ENCODE measurements at places on chromosomes 4 and X.

DNA sequence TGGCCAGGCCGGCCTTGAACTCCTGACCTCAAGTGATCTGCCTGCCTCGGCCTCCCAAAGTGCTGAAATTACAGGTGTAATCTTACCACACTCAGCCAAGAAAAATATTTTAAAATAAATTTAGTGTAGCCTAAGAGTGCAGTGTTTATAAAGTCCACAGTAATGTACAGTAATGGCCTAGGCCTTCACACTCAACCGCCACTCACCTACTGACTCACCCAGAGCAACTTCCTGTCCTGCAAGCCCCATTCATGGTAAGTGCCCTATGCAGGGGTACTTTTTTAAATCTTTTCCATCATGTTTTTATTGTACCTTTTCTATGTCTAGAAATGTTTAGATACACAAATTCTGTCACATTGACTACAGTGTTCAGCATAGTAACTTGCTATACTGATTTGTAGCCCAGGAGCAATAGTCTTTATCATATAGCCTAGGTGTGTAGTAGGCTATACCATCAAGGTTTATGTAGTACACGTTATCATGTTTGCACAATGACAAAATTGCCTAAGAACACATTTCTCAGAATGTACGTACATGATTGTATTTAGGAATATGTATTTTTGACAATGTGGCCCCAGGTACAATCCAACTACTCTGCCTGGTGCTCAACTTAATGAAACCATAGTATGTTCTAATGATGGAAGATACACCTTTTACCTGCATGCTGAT, 455.2 kb downstream of the PCDH7 start:
- DNase-seq = no peak

GRCh38 chr4:182770996-182771514, 146.1 kb downstream of the DCTD start:
- no peak for DNase-seq

DNA sequence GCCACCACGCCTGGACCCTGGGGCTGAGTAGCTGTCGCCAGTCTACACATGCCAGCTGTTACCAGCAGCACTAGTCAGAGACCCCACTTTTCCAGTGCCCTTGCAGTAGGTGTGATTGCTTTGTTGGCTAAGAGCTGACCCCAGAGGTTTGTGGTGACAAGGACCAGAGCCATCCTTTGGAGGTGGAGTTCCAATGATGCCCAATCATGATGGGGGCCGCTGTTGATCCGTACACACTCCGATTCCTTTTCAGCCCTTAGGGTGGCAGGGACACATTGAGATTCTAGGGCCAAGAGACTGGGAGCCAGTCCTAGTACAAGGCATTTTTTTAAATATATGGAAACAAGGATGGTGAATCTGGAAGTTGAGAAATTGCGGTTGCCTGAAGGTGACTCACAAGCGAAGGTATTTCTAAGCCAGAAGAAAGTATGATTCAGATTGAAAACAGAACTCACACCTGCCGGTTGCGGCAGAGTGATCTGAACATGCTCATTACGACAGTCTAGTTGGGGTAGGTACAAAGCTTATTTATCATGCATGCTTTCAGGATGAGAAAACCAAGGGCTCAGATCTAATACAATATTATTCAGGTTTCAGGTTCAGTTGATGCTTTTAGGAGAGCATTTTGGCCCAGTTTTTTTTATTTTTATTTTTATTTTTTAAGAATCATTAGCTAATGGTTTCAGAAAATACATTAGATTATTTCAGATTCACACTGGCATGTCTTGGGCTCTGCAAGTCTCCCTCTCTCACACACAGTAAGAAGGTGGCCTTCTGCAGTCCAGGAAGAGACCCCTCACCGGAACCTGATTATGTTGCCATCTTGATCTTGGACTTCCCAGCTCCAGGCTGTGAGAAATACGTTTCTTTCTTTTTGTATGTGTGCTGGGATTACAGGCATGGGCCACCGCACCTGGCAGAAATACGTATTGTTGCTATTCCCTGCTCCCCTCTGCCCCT, 43.4 kb downstream of the SHROOM2 start:
- no peak for DNase-seq

DNA sequence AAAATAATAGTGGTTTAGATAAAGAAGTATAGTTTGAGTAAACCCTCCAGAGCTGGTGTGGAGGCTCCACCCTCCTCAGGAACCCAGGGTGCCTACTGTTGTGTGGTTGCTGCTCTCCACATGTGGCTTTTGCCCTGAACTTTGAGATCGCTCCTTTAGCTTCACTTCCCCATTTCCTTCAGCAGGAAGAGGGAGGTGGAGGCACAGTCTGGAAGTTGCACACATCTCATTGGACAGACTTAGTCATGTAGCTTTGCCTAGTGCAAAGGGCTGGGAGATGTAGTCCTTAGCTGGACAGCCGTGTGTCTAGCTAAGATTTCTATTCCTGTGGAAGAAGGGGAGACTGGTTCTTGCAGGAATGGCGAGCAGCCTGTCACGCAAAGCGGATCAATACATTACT, 37.9 kb downstream of the RGS12 start:
- peak; percentile 15 for DNase-seq

DNA sequence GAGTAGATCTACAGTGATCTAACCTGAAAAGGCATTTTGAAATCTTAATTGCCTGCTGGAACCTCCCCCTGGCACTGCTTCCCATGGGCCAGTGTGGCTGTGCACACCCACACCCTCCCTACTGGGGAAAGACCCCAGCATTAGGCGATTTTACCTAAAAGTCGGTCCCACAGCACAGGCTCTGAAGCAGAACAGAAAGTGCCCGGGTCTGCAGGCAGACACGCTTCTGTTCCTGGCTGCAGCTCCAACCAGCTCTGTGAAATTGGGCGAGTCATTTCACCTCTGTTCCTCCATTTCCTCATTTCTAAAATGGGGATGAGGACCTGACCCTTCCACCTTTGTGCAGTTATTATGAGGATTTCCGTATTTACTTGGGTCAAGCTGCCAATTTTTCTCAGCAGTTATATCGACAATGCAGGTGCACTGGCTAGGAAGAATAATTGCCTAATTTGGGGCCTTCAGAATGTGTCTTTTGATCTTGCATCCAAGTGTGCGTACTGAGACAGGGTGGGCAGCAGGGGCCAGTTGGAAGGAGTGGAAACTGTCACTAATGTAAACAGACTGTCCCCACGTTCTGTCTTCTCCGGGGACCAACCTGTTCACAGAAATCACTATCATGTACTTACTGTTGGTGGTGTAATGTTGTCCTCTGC, 7.1 kb downstream of the KLF3 start:
- DNase-seq = no peak

- no peak for DNase-seq
These were observed 36.7 kb downstream of the CLNK start for GRCh38 chr4:10647846-10648245.

- no peak for DNase-seq
These were observed 346.7 kb upstream of the SLIT2 start for GRCh38 chr4:19905024-19905423.

- no peak for DNase-seq
These were observed 626.8 kb upstream of the GNPDA2 start for GRCh38 chr4:45353161-45353560.

DNA sequence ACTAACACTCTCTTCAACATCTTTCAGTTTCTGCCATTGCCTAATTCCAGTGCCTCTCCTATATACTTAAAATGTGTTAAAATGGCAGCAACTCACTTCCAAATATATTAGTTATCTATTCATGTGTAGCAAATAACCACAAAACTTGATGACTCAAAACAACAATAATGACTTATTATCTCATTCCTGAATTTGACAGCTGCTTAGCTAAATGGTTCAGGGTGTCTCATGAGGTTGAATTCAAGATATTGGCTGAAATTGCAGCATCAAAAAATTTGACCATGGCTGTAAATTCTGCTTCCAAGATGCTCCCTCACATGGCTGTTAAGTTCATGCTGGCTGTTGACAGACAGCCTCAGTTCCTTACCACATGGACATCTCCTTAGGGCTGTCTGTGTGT, 25.3 kb downstream of the PITX2 start:
- no peak for DNase-seq

- no peak for DNase-seq
These were observed 264.9 kb downstream of the RAPGEF2 start for GRCh38 chr4:159367781-159368080.

DNA sequence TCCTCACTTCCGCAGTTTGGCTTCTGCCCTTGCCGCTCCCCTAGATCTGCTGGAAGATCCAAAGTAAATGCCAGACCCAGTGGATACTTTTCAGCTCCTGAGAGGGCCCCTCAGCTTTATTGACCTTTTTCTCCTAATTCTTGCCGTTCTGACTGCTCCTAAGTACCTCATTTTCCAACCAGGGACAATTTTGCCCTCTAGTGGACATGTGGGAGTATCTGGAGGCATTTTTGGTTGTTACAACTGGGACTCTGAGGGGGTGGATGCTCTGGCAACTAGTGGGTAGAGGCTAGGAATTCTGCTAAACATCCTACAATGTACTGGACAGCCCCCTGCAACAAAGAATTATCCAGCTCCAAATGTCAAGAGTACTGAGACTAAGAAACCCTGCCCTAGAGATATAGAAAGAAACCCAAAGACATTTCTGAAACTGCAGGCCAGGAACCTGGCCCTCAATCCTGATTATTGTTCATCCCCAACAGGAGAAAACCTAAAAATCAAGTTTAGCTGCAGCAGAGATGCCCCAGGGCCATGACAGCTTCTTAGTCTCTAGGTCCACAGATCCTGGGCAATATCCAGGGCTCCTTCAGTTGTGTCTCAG, 3.4 kb downstream of the TEX13B start:
- no peak for DNase-seq

DNA sequence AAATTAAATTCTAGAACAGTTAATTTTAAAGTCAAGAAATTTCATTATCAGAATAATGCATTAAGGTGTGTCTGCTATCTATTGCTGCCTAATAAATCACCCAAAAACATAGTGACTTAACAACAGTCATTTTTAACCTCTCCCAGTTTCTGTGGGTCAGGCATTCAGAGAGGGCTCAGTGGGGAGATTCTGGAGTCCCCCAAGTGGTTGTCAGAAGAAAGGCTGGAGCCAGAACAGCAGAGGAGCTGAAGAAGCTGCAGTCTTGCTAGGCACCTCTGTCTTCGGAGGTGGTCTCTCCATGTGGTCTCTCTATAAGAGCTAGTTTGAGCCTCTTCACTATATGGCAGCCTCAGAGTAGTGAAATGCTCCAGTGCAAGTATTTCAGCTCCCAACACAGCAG, 9.3 kb upstream of the HOPX start:
- no peak for DNase-seq

- no peak for DNase-seq
These were observed 11.4 kb downstream of the FAM120C start for GRCh38 chrX:54171527-54172250.

GRCh38 chrX:133364196-133364595, 51.1 kb downstream of the GPC4 start:
- DNase-seq = no peak

DNA sequence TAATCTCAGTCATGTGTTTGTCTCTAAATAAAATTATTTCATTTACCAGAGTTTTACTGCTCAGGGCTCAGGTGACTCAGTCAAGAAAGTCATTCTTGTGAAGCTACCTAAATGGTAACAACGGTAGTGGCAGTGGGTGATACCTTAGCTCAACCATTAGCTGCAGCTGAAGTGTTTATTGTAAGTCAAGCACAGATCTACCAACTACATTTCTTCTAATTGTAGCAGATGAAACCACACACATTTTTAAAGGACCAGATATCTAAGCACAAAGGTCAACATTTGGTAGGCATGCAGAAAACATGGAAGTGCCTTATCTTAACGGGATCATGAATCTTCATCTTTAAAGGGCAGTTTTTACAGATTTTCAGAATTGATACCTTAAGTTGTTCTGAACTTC, 79.1 kb downstream of the FAT4 start:
- DNase-seq = no peak

- DNase-seq = no peak
These were observed 234.2 kb downstream of the UNC5C start for GRCh38 chr4:95314573-95314972.

- DNase-seq = no peak
These were observed 713.1 kb downstream of the CCSER1 start for GRCh38 chr4:90840291-90840690.
